Astrocyte (in vitro differentiated cells and primary cell): ENCODE measurements at places on chromosomes 5 and 9.

GRCh38 chr5:172048539-172049101 is 42.2 kb upstream of the FBXW11 start:
- DNase-seq = peak; percentile 29

DNA sequence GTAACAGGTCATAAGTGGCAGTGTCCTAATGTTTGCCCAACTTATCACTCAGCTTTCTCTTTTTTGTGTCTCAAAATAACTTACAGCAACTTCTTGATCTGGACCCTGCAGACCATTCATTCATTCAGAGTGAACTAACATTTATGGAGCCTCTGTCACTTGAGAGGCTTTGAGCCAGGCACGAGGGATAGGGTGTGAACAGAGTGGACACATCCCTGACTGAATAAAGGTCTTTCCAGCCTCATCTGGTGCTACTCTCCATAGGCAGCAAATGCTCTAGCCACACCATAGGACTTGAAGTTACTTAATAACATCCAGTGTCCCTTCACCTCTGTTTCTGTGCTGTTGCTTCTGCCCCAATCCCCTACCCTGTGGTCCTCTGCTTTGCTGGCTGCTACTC is 212.1 kb upstream of the FBN2 start:
- no peak for DNase-seq

DNA sequence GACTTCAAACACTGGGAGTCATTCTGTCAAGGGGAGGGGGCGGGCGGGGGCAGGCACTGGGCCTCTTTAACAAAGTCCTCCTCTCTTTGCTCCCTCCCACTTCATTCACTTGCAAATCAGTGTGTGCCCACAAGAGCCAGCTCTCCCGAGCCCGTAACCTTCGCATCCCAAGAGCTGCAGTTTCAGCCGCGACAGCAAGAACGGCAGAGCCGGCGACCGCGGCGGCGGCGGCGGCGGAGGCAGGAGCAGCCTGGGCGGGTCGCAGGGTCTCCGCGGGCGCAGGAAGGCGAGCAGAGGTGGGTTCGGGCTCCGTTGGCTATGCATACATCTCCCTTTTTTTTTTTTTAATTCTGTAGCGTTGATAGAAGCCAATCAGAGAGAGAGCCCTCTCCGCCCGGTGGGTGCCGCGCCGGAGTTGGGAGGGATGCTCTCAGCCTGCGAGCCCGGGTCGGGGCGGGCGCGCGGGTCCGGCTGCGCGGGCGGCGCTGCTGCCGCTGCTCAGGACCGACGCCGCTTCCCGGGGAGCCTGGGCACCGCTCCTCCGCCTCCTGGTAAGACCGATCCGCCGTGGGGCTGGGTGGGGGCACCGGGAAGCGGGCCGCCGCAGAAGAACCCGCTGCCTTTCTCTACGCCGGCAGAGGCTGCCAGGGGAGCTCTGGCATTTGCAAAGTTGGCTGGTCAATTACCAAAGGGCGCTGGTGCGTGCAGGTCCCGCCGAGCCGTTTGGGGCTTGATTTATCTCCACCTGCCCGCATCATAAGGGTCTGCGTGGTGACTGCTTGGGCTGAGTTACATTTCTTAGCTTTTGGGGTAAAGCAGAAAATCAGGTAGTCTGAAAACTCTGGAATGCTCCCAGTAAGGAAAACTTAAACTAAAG is at the start of gene CDH6:
CDH6 (plus strand) TSS at position 96 of the 877 bp plus-strand sequence. CDS start 73,788 bp downstream, outside the sequence.
- DNase-seq = peak; percentile 73

DNA sequence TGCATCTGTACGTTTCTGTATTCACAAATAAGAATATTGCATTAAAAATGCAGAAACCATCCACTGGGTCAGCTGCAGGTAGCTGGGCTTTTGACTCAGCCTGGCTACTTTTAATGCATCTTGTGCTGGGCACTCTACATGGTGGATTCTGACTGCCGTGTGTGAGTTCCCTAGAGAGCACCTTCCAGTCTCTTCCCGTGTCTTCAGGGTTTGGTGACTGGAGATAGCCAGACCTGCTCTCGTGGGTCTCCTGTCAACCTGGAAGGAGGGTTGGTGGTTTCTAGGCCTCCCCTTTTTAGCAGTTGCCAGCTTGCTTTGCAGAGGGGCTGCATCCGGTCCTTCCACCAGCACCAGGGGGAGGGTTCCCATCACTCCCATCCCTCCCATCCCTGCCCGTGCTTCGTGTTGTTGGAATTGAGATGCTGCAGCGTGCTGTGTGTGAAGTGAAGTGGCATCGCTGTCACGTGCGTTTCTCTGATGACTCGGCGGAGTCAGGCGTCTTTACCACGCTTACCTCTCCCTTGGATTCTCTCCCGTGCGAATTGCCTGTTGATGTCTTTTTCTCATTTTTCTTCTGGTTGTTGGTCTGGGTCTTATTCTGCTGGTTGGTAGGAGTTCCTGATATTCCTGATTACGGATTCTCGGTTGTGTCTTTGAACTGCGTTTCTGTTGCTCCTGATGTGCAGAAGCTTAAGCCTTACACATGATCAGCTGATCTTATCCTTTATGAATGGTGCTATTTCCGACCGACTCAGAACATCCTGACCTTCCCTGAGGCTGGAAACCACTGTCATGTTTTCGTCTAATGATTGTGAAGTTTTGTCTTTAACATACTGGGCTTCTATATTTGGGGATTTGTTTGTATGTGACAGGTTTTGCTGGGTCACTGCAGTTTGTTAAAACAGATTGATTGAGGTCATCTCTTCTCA is 16.9 kb downstream of the FBXW5 start:
- peak; percentile 23 for DNase-seq

DNA sequence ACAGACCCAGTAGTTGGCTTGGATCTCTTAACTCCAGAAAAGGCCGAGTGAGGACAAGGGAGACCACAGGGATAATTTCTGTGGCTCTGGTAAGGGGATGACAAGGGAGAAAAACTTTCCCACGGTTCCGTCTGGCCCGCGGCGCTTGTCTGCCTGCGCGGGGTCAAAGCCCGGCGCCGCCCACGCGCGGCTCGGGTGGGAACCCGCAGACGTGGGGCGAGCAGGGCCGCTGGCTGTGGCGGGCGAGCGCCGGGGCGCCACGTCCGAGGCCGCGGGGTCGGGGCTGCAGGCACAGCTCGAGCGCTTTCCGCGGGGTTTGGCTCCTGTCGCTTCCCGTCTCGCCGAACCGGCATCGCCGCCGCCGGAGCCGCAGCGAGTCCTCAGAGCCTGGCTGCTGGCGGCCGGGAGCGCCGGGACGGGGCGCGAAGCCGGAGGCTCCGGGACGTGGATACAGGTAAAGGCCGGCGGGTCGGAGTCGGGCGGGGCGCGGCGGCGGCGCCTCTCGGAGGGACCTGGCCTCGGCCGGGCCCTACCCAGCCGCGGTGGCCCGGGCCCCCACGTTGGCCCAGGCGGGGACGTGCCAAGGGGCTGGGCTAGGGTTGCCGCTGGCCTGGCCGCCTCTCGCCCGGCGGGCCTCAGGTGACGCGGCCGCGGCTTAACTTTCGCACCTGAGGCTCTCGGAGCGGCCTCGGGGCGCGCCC is at the start of gene RNF180:
RNF180 (plus strand) TSS at position 344 of the 701 bp plus-strand sequence. CDS start 34,965 bp downstream, outside the sequence.
- DNase-seq = peak; percentile 36

- DNase-seq = no peak
These were observed 639 bp downstream of the PCDH1 start for GRCh38 chr5:141877356-141878185.

- no peak for DNase-seq
These were observed 141.1 kb upstream of the C9orf72 start for GRCh38 chr9:27714388-27714787.

- no peak for DNase-seq
These were observed 7.6 kb upstream of the INPP5E start for GRCh38 chr9:136447173-136447778.

- no peak for DNase-seq
These were observed 227.2 kb downstream of the NSG2 start for GRCh38 chr5:174272671-174273070.

- peak; percentile 20 for DNase-seq
These were observed 22.4 kb upstream of the SPINK14 start for GRCh38 chr5:148145916-148146315.

GRCh38 chr5:133124891-133125290 is 73.1 kb downstream of the HSPA4 start:
- no peak for DNase-seq

DNA sequence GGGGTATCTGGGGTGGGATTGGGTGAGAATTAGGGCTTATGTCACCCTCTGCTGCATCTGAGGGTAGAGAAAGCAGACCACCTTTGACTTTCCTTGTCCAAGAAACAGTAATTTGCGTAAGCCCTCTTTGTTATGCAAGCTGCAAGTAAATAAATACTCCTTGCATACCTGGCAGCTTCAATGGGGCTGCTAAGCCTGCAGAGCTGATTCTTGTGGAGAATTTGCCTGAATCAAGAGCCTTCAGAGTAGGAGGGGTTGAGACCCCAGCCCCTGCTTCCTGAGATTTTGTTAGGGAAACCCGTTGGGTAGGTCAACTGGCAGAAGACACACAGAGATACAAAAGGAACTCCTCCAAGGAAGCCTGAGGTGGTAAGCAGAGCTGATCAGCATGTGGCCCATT is 515.1 kb downstream of the DMAC1 start:
- no peak for DNase-seq

GRCh38 chr5:113950186-113950585 is 411.7 kb upstream of the KCNN2 start:
- no peak for DNase-seq

- DNase-seq = no peak
These were observed 5.1 kb downstream of the OBP2A start for GRCh38 chr9:135551031-135551430.

- DNase-seq = no peak
These were observed 128.3 kb upstream of the PLCXD3 start for GRCh38 chr5:41638685-41639084.

DNA sequence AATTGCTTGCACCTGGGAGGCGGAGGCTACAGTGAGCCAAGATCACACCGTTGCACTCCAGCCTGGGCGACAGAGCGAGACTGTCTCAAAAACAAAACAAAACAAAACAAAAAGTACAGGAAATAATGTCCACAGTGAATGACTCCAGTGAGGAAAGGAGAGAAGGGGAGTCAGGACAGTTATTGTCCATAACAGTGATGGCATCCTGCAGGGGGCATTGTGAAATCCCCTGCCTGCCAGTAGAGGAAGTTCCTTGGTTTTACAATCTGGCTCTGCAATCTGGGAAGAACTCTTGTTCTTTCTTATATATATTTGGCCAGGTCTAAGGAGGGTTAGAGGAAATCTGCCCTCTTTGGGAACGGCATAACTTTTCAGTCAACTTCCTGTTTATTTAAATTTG is 8.2 kb downstream of the SH3GL2 start:
- DNase-seq = no peak

DNA sequence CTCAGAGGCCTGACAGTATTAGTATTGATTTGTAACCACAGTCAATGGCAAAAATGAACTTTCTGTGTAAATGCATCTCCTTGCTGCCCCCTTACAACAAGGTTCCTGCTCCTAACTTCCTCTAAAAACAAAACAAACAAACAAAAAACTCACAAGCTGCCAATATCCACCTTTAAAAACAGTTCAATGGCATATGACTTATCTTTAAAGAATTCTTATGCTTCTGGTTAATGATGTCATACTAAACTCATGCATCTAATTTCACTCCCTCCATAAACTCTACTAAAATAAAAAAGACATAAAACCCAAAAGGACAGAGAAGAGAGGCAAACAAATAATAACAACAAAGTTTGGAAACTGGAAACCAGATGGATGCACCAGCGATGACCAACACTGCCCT is 9.0 kb upstream of the OR1N1 start:
- no peak for DNase-seq

- DNase-seq = peak; percentile 66
These were observed 242.2 kb upstream of the ACTBL2 start for GRCh38 chr5:57724836-57725235.

GRCh38 chr5:178232124-178232919 is at the start of gene PHYKPL:
PHYKPL (minus strand) TSS chr5:178232802; CDS start chr5:178232550, 252 bp downstream.
- peak; percentile 51 for DNase-seq

DNA sequence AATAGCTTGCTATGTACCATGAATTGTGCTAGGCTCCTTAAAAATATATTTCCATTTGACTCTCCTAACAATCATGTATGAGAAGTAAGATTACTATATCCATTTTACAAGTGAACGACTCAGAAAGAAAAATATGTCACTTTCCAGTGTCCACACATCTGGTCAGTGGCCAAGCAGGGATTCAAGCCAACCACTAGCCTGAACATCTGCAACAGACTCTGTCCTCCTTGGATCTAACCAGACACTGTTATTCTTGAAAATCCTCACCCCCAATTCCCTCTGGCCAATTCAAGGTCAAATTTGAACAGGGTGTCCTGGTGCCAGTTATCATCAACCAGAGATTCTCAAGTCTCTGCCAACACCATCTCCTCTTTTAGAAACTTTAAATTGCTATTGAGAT is 344.1 kb upstream of the WWC1 start:
- no peak for DNase-seq

DNA sequence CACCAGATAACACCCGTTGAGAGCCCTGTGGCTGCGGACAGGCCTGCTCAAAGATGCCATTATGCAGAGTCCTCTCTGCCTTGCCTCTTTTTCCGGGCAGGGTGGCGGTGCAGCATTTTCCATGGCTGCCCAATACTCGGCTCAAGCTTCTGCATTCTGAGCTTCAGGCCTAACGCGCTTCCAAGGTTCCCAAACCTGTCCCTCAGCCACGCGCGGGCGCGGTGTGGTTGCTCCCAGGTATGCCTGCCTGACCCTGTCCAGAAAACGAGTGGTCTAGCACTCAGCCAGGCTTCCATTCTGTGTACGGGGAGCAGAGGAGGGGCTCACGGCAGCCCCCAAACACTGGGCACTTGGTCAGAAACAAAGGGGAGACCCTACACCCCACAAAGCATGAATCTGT is 27.9 kb upstream of the CNOT6 start:
- no peak for DNase-seq

- peak; percentile 57 for DNase-seq
These were observed 24.3 kb upstream of the ENHO start for GRCh38 chr9:34546834-34547827.
